Glutamatergic neuron (in vitro differentiated cells): ENCODE measurements at places on chromosomes 2 and 18. TPM values are rescaled to one million over a fixed set of nuclear protein-coding genes. Genes with fewer than 3 reads are reported as not detected.

The TRIB2 gene
- total RNA-seq: 131 TPM

The FSIP2 gene
- 56.4 TPM for total RNA-seq

The DLX2 gene
- 1.4 TPM for total RNA-seq

GRCh38 chr2:241853651-241854341, 4.9 kb downstream of the PDCD1 start:
- H3K27me3 ChIP-seq: peaks cover 3% of the 10 kb centered on the region
- H3K36me3 ChIP-seq: no peaks in the 10 kb centered on the region
- H3K27ac ChIP-seq: no peak overlapping the region
- H3K4me1 ChIP-seq: no peaks in the 10 kb centered on the region

- peaks cover 3% of the 10 kb centered on the region for H3K4me1 ChIP-seq
- no peak overlapping the region for H3K4me3 ChIP-seq
- H3K36me3 ChIP-seq: no peaks in the 10 kb centered on the region
- no peaks in the 10 kb centered on the region for H3K27me3 ChIP-seq
Observed at GRCh38 chr2:144156736-144157640, 362.9 kb downstream of the ZEB2 start.

- H3K27me3 ChIP-seq: peaks cover 3% of the 10 kb centered on the region
- H3K4me1 ChIP-seq: peaks cover 18% of the 10 kb centered on the region
Observed at GRCh38 chr2:128501700-128502099, 183.0 kb upstream of the HS6ST1 start.

GRCh38 chr2:102029405-102029804, 37.6 kb downstream of the IL1R2 start:
- no peaks in the 10 kb centered on the region for H3K4me1 ChIP-seq
- no peak for DNase-seq
- H3K36me3 ChIP-seq: no peaks in the 10 kb centered on the region
- peaks cover 3% of the 10 kb centered on the region for H3K27me3 ChIP-seq
